H1 (cell line): ENCODE measurements at places on chromosomes 16 and 17. TPM values are rescaled to one million over a fixed set of nuclear protein-coding genes. Genes with fewer than 3 reads are reported as not detected.

DNA sequence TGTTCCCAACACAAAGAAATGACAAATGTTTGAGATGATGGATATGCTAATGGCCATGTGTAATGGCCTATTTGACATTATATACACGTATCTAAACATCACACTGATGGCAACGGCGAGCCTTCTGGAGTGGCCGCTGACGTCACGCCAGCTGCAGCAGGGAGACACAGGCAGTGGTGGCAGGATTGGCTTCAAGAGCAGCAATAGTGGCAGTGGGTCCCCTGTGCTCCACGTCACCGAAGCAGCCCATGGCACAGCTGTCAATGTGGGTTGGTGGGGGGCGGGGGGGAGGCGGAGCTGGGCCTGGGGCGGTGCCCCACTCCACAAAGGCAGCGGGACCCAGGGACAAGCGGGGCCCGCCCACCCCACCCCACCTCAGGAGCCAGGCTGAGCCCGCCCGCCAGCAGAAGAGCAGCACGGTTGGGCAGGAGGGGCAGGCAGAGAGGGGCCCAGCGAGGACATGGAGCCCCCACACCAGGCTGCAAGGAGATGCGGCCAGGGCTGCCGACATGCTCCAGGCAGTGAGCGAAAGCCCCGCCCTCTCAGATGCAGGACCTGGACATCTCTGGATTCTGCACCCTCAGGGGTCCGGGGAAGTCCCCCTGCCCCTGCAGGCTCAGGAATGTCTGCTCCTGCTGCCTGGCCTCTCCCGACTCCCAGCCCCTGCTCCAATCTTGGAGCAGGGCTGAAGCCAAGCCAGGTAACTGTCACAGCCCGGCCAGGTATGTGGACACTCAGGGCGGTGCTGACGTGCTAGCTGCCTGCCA is 64.6 kb downstream of the USP32 start:
- no peaks in the 10 kb centered on the region for H3K36me3 ChIP-seq
- H3K27me3 ChIP-seq: no peaks in the 10 kb centered on the region
- peaks cover 15% of the 10 kb centered on the region for H3K4me1 ChIP-seq
- H3K27ac ChIP-seq: peak overlapping the region; percentile 6; the same call in 1 of the 2 replicates
- H3K4me3 ChIP-seq: no peak overlapping the region

GRCh38 chr17:60391471-60392041 is 377 bp downstream of the USP32 start:
- H3K4me1 ChIP-seq: peaks cover 12% of the 10 kb centered on the region
- peak overlapping the region; percentile 89 for H3K4me3 ChIP-seq
- H3K36me3 ChIP-seq: no peaks in the 10 kb centered on the region

DNA sequence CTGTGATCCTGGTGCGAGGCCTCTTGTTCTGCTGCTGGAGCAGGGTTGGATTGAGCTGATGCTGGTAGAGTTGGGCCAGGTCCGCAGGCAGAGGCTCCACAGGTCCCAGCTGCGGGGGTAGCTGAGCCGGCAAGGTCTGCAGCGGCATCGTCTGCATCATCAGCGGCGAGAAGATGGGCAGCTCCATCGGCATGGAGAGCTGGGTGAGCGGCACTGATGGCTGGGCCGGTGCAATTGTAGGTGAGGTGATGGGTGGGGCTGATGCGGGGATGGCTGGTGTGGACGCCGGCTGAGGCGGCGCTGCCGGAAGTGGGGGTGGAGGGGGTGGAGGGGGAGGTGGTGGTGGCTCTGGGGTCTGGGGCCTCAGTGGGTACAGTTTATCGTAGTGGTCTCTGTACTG is 251.7 kb downstream of the ZFHX3 start:
- H3K4me3 ChIP-seq: no peak overlapping the region
- H3K36me3 ChIP-seq: no peaks in the 10 kb centered on the region
- no peak overlapping the region for H3K27ac ChIP-seq
- no peak for DNase-seq

- H3K27me3 ChIP-seq: no peaks in the 10 kb centered on the region
- H3K27ac ChIP-seq: peak within 1 kb of the TSS; percentile 39; the same call in 1 of the 2 replicates
- peaks cover 30% of the 10 kb centered on the region for H3K4me1 ChIP-seq
- peak within 1 kb of the TSS; percentile 65 for H3K4me3 ChIP-seq
Measured at GRCh38 chr16:89922884-89923639, at the start of gene TUBB3. Gene TUBB3, plus strand, starts transcription at chr16:89923342. Its CDS starts 60 bp downstream, at chr16:89923402.

GRCh38 chr17:66580956-66581391 is 253.9 kb upstream of the CACNG5 start:
- peaks cover 11% of the 10 kb centered on the region; the same call in 1 of the 2 replicates for H3K4me1 ChIP-seq
- DNase-seq: no peak
- H3K27me3 ChIP-seq: no peaks in the 10 kb centered on the region
- H3K27ac ChIP-seq: no peak overlapping the region

- H3K27ac ChIP-seq: no peak overlapping the region
- H3K4me1 ChIP-seq: peaks cover 26% of the 10 kb centered on the region
- DNase-seq: no peak
Measured at GRCh38 chr17:337022-337420, 15.6 kb downstream of the RPH3AL start.

- no peak overlapping the region for H3K27ac ChIP-seq
- no peak for DNase-seq
- H3K4me3 ChIP-seq: no peak overlapping the region
- H3K27me3 ChIP-seq: no peaks in the 10 kb centered on the region
- no peaks in the 10 kb centered on the region for H3K36me3 ChIP-seq
- H3K4me1 ChIP-seq: peaks cover 33% of the 10 kb centered on the region
Measured at GRCh38 chr17:50903604-50904517, 37.7 kb upstream of the TOB1 start.

GRCh38 chr17:17934806-17935205 is 37.4 kb downstream of the TOM1L2 start:
- H3K27ac ChIP-seq: no peak overlapping the region
- no peaks in the 10 kb centered on the region for H3K36me3 ChIP-seq
- no peaks in the 10 kb centered on the region for H3K4me1 ChIP-seq
- no peak overlapping the region for H3K4me3 ChIP-seq
- H3K27me3 ChIP-seq: no peaks in the 10 kb centered on the region

DNA sequence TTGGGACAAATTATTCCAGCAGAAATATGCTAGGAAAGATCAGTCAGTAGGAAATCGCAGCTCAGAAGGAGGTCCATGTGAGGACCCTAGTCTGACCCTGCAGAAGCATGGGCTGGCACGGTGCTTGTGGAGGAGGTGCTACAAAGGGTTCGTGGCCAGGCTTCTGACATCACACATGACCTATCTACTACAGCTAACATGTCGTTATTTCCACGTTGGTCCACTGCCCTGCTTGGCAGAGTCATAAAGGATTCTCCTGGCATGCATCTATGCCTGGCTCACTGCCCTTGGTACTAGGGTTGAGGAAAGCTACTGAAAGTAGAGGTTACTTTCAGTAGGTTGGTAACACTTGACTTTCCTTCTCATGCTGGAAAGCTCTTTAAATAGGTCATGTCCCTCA is 118.1 kb upstream of the SHISA6 start:
- no peaks in the 10 kb centered on the region for H3K4me1 ChIP-seq
- H3K36me3 ChIP-seq: no peaks in the 10 kb centered on the region
- no peak overlapping the region for H3K27ac ChIP-seq
- no peak overlapping the region for H3K4me3 ChIP-seq
- no peaks in the 10 kb centered on the region for H3K27me3 ChIP-seq

DNA sequence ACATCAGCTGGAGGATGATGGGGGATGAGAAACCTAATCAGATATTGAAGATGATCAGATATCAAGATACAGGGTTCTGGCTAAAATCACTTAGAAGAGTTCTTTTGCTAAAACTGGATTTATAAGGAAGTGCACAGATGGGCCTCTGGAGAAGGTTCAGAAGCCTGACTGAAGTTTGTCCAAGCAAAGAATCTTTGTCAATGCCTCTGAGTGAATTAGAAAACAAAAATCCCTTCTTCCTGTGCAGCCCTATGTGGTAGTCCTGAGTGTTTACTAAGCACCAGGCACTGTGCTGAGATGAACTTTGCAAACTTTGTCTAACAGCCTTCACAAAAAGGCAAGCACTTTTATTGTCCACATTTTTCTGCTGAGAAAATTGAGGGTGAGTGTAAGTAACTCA is 11.4 kb upstream of the CENPV start:
- no peaks in the 10 kb centered on the region for H3K27me3 ChIP-seq
- H3K4me1 ChIP-seq: no peaks in the 10 kb centered on the region
- H3K27ac ChIP-seq: no peak overlapping the region
- H3K36me3 ChIP-seq: no peaks in the 10 kb centered on the region
- DNase-seq: no peak

GRCh38 chr16:17965133-17965900 is 371.2 kb downstream of the NPIPA8 start:
- no peak overlapping the region for H3K27ac ChIP-seq
- H3K4me1 ChIP-seq: peaks cover 5% of the 10 kb centered on the region
- H3K36me3 ChIP-seq: no peaks in the 10 kb centered on the region

- no peak overlapping the region for H3K4me3 ChIP-seq
- DNase-seq: no peak
- no peaks in the 10 kb centered on the region; the same call in 1 of the 2 replicates for H3K27me3 ChIP-seq
- no peaks in the 10 kb centered on the region for H3K36me3 ChIP-seq
Measured at GRCh38 chr16:65752522-65752844, 614.0 kb upstream of the CDH5 start.

GRCh38 chr17:67830440-67830839 is 5.1 kb downstream of the BPTF start:
- H3K4me3 ChIP-seq: peak overlapping the region; percentile 88
- peaks cover 9% of the 10 kb centered on the region for H3K4me1 ChIP-seq
- no peaks in the 10 kb centered on the region for H3K27me3 ChIP-seq

- no peaks in the 10 kb centered on the region for H3K36me3 ChIP-seq
- no peak overlapping the region for H3K27ac ChIP-seq
- H3K27me3 ChIP-seq: peaks cover 3% of the 10 kb centered on the region; the same call in 1 of the 2 replicates
- no peak for DNase-seq
- H3K4me1 ChIP-seq: no peaks in the 10 kb centered on the region
Measured at GRCh38 chr17:40779181-40779909, 3.0 kb downstream of the KRT27 start.

DNA sequence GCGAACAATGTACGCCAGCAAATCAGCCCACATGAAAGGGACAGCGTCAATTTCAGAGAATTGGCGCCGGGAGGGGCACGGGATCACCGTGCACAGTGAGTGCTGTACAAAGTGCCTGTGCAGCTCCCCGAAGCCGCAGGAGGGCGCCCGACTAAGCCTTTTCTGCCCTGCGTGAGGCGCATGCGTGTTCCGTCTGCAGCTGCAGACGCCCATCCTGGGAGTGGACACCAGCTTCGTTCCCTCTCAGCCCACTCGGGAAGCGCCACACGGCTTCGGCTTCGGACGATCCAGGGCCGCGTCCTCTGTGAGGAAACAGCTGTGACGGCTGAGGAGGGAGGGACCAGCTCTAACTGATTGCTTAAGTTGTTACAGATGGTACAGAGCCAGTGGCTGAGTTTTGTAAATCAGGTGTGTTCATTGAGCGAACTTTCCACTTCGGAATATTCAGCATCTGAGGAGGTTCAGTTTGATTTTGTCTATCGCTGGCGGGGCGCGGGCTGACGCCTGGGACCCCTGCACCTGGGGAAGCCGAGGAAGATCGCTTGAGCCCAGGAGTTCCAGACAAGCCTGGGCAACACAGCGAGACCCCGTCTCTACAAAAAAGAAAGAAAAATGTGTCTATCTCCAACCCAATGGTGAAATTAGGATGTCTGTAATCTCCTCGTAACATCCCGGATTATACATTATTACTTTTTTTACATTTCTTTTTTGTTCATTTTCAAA is 15.4 kb upstream of the ZNF287 start:
- peak; percentile 96 for DNase-seq
- H3K36me3 ChIP-seq: no peaks in the 10 kb centered on the region
- H3K4me1 ChIP-seq: no peaks in the 10 kb centered on the region

- no peak overlapping the region for H3K4me3 ChIP-seq
- peaks cover 28% of the 10 kb centered on the region for H3K4me1 ChIP-seq
- no peak overlapping the region for H3K27ac ChIP-seq
- no peaks in the 10 kb centered on the region for H3K36me3 ChIP-seq
- H3K27me3 ChIP-seq: no peaks in the 10 kb centered on the region
Measured at GRCh38 chr17:77385750-77386501, 245.2 kb downstream of the SEC14L1 start.

- DNase-seq: no peak
- H3K4me3 ChIP-seq: no peak overlapping the region
- H3K4me1 ChIP-seq: no peaks in the 10 kb centered on the region
- H3K27ac ChIP-seq: no peak overlapping the region
- H3K36me3 ChIP-seq: no peaks in the 10 kb centered on the region
Measured at GRCh38 chr16:56226845-56227525, 35.7 kb downstream of the GNAO1 start.

- H3K27ac ChIP-seq: no peak overlapping the region
- H3K4me1 ChIP-seq: peaks cover 6% of the 10 kb centered on the region; the same call in 1 of the 2 replicates
- no peak overlapping the region for H3K4me3 ChIP-seq
- H3K27me3 ChIP-seq: no peaks in the 10 kb centered on the region; the same call in 1 of the 2 replicates
- H3K36me3 ChIP-seq: no peaks in the 10 kb centered on the region
Measured at GRCh38 chr17:13671341-13671740, 69.6 kb upstream of the HS3ST3A1 start.

DNA sequence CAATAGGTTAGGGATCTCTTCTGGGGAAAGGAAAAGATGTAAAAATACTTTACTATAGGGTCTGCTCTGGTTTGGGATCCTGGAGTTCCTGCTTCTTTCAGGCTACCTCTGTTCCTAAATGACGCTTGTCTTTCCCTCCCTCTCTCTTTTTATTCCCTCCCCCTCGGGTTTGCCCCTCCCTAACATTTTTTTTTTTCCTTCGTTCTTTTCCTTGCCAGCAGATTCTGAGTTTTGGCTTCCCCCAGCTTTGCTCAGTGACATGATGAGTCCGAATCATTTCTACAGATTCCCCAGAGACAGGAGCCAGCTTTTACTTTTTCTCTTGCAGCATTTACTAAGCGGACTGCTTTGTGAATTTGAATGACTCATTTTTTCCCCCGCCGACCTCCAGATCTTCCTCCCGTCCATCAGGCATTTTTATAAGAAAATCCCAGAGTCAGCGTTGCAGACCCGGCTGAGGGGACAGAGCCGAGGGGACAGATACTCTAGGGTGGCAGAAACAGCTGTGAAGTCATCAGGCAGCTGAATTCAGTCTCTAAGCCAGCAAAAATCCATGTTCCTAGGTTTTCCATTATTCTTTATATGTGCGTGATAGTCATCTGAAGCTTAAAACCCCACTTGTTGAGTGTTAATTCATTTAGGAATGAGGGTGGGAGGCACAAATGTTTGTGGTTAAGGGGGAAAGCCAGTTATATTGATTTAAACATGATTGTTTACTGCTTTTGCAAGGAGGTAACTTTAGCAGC is at the start of gene TMEM100:
Gene TMEM100 (minus strand): TSS at position 123 of the 746 bp plus-strand sequence. CDS start 1,794 bp downstream, outside the sequence.
- no peaks in the 10 kb centered on the region for H3K27me3 ChIP-seq
- H3K4me3 ChIP-seq: peak within 1 kb of the TSS; percentile 14; the same call in 1 of the 2 replicates
- H3K4me1 ChIP-seq: no peaks in the 10 kb centered on the region; the same call in 1 of the 2 replicates

- H3K36me3 ChIP-seq: no peaks in the 10 kb centered on the region
- no peak overlapping the region; the same call in 1 of the 2 replicates for H3K27ac ChIP-seq
- peaks cover 17% of the 10 kb centered on the region for H3K4me1 ChIP-seq
- H3K27me3 ChIP-seq: peaks cover 45% of the 10 kb centered on the region
Measured at GRCh38 chr17:77790143-77790829, 168.2 kb upstream of the TNRC6C start.

- H3K27me3 ChIP-seq: no peaks in the 10 kb centered on the region
- no peak overlapping the region for H3K4me3 ChIP-seq
- H3K27ac ChIP-seq: no peak overlapping the region
Measured at GRCh38 chr16:17152311-17152710, 318.4 kb downstream of the XYLT1 start.

GRCh38 chr16:47672475-47672874 is 211.3 kb downstream of the PHKB start:
- no peak for DNase-seq
- H3K36me3 ChIP-seq: no peaks in the 10 kb centered on the region
- no peak overlapping the region for H3K4me3 ChIP-seq
- H3K27ac ChIP-seq: no peak overlapping the region
- H3K4me1 ChIP-seq: no peaks in the 10 kb centered on the region

SRSF1 gene
- 429 and 433 TPM in 2 replicates for total RNA-seq

PSMC3IP gene
- total RNA-seq: 21.9 and 22.7 TPM in 2 replicates

C16orf74 gene
- 6.1 and 7.3 TPM in 2 replicates for total RNA-seq

CTRL gene
- total RNA-seq: 1.7 and 5.0 TPM in 2 replicates

SMPD3 gene
- 1.1 and 1.3 TPM in 2 replicates for total RNA-seq

ODAD4 gene
- total RNA-seq: 1.3 TPM in 2 replicates

CD7 gene
- 0.86 and 1.3 TPM in 2 replicates for total RNA-seq

TMEM235 gene
- total RNA-seq: 0.15 TPM in 1 of 2 replicates, not detected in the other

QRICH2 gene
- 2.8 and 3.2 TPM in 2 replicates for total RNA-seq
